ENCODE measurements at places on chromosomes 5 and 9.

- no peak for DNase-seq
These were observed 97.5 kb downstream of the MARCHF11 start for GRCh38 chr5:16082053-16082452.

- no peak for DNase-seq
These were observed 206.5 kb downstream of the DAB2IP start for GRCh38 chr9:121857928-121858327.

DNA sequence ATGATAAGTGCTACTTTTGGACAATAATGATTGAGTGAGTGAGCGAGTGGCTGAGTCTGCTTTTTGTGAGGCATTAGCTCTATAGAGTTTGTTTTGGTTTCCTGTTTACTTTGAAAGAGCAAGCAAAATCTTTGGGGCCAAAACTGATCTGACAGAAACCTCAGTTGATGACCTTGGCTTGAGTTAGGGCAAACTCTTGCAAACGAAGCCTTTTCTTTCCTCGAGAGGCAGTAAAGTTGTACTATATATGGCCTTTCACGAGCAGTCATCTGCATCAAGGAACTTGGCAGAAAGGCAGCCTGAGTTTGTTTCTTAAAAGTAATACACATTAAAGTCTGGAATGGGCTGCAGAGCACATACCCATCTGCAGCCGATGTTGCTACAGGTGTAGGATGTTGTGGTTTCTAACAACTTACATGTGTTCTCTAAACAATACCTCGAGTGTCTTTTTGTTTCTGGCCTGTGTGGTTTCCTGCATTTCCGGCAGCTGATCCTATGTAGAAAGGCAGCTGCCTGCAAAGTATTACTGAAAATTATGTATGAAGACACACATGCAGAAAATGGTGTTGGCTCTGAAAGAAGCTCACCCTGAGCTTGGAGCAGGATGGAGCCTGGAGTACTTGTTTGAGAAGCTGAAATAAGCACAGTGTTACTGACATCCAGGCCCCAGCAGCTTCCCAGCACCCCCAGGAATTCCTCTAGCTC is 60.8 kb downstream of the FOXD1 start:
- DNase-seq = no peak

DNA sequence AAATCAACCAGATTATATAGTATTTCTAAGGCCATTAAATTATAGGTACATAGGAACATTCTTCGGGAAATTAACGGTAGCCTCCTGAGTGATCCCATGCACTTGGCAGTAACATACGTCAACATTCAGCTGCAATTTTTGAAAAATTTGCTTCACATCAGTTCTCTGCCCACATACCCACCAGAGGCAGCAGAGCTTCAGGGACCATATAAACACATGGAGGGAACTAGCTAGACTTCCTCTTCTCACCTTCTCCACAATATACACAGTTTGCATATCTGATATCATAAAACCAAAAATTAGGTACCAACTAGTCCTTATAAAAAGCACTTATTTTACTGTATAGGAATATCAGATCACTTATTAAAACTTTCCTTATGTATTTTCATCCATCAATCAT is 4.8 kb downstream of the PSIP1 start:
- no peak for DNase-seq

DNA sequence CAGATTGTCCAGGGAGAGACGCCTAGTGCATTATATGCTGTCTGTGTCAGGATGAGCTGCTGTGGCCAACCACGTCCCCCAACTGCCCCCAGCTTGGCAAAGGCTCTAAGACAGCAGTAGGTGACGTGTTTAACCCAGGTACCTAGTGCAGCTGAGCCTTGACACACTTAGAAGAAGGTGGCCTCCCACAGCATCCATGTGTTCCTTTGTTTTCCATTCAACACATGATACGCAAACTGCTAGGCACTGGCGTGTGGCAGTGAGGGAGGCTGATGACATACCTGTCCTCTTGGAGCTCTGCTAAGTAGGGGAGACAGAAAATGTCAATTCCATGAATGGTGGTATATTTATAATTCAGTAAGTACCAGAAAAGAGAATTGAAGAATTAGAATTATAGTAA is 291.7 kb downstream of the NR3C1 start:
- DNase-seq = no peak

- DNase-seq = no peak
These were observed 110.9 kb downstream of the NXNL2 start for GRCh38 chr9:88645879-88646199.

DNA sequence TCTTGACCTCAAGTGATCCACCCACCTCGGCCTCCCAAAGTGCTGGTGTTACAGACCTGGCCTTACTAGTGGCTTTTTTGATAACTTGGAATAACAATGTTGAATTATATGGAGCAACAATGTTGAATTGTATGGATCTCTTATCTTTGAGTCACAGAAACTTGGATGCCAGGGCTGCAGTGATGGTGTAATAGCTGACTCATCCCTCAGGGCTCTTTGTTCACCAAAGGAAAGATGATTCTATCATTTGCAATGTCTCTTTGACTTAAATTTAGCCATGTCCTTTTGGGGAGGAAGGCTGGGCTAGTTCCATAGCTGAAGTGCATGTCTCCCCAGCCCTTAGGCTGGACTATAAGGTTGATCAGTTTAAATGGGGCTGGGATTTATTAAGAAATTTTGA is 172.3 kb downstream of the PDZD2 start:
- DNase-seq = peak; percentile 80

GRCh38 chr5:59275510-59276324 is 617.8 kb downstream of the PDE4D start:
- DNase-seq = no peak

GRCh38 chr5:91464886-91465646 is 81.9 kb upstream of the ARRDC3 start:
- no peak for DNase-seq

- no peak for DNase-seq
These were observed 5.2 kb downstream of the FCHSD1 start for GRCh38 chr5:141646026-141646425.

DNA sequence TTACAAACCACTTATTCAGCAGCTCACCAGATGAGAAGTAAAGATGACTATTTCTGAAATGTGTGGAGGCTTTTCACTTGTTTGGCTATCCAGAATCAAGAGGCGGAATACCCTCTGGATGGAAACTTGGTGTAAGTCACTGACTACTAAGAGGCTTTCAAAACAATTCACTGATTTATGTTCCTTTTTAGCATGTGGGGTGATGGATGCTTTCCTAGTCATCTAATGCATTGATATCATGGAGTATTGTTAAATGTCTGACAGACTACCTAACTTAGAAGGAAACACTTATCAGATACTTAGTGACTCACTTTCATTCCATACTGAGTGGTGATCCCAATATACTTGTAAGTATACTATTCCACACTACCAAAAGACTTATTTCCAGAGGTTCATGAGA is 141.4 kb downstream of the PLK2 start:
- peak; percentile 22 for DNase-seq

All from GM04503 (cell line).